Activated CD8-positive, alpha-beta T cell treated with anti-CD3 and anti-CD28 coated beads for 36 hours (primary cell): ENCODE measurements at places on chromosomes 5 and 9. TPM values are rescaled to one million over a fixed set of nuclear protein-coding genes. Genes with fewer than 3 reads are reported as not detected.

DNA sequence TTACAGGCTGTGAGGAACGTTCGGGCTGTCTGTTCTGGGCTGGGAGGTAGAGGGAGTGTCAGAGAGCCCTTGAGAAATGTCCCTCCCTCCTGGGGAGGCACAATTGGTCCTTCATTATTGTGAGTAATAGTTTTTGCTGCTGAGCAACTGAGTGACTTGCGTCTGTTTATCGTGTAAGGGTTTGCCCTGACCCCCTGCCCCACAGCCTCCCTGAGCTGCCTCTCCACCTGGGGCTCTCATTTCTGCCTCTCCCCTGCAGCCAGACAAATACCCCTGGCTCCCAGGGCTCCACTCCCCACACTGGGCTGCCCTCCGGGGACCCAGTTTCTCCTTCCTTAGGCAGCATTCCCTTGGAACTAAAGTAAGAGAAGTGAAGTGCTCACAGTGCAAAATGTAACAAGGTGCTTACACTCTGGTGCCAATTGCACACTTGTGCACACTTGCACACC lies 174.9 kb upstream of the MVB12B start:
- H3K27ac ChIP-seq: no peak overlapping the region
- no peak overlapping the region for H3K4me3 ChIP-seq
- H3K36me3 ChIP-seq: no peaks in the 10 kb centered on the region
- no peak for DNase-seq
- peaks cover 13% of the 10 kb centered on the region for H3K27me3 ChIP-seq

DNA sequence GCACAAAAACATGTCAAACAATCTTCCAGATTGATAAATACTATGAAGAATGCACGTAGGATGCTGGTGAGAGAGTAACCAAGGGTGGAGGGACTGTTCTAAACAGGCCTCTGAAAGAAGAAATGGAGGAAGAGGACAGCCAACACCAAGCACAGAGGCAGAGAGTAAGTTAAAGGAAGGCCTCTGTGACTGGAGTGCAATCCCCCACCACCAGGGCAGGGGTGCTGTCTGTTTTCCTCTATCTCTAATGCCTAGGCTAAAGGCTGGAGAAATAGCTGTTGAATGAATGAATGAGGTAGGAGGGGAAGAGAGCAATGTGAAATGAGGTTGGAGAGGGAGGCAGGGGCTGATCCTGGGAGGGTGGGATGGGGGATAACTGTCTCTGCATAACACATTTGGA lies 88.9 kb downstream of the ANKRD55 start:
- H3K4me1 ChIP-seq: peaks cover 49% of the 10 kb centered on the region
- peaks cover 2% of the 10 kb centered on the region for H3K36me3 ChIP-seq
- no peak overlapping the region for H3K27ac ChIP-seq
- no peak for DNase-seq
- H3K27me3 ChIP-seq: no peaks in the 10 kb centered on the region

DNA sequence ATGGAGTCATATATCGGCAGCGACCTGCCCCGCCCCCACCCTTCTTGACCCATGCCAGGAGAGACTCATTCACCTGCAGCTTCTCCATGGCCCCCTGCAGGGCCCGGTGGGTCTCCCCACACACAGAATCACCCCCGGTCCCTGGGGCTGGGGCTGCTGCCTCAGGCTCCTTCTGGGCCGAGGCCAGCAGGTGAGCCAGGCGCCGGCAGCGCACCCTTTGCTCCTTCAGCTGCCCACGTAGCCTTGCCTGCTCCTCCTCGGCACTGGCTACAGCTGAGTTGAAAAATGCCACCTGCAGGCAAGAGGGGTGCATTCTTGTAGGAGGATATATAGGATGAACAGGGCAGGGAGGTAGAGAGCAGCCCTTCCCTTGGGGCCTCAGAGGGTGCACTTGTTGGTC lies 17.9 kb downstream of the GOLGA2 start:
- H3K4me1 ChIP-seq: no peaks in the 10 kb centered on the region
- no peak overlapping the region for H3K27ac ChIP-seq
- no peak overlapping the region for H3K4me3 ChIP-seq
- no peaks in the 10 kb centered on the region for H3K27me3 ChIP-seq
- H3K36me3 ChIP-seq: peaks cover 18% of the 10 kb centered on the region

GRCh38 chr9:90198956-90199355 lies 443.7 kb downstream of the DIRAS2 start:
- DNase-seq: no peak
- no peaks in the 10 kb centered on the region for H3K36me3 ChIP-seq
- H3K4me3 ChIP-seq: no peak overlapping the region
- H3K4me1 ChIP-seq: no peaks in the 10 kb centered on the region

The SYK gene
- total RNA-seq: 0.20 TPM

The PLAC8L1 gene
- total RNA-seq: not detected
